A549 treated with Hydrocortisone at 1 μM for 4 hours (cell line): ENCODE measurements at places on chromosomes 2 and 18. TPM values are rescaled to one million over a fixed set of nuclear protein-coding genes. Genes with fewer than 3 reads are reported as not detected.

Gene ANKRD62
- not detected in 5 replicates for total RNA-seq

Gene TMEM237
- total RNA-seq: 15.2 to 21.3 TPM (median 19.2 TPM) in 5 replicates

Gene NEB
- total RNA-seq: 0.20 to 0.47 TPM (median 0.36 TPM) in 5 replicates

Gene UGT1A3
- total RNA-seq: 0.06 to 0.20 TPM (median 0.14 TPM) in 4 of 5 replicates, not detected in the other

Gene KLHL30
- 0.14 to 0.30 TPM (median 0.25 TPM) in 5 replicates for total RNA-seq

Gene PSMD1
- total RNA-seq: 109 to 120 TPM (median 117 TPM) in 5 replicates

Gene SLC11A1
- 0.08 to 0.29 TPM (median 0.23 TPM) in 5 replicates for total RNA-seq

Gene RAB17
- 0.25 to 0.85 TPM (median 0.41 TPM) in 5 replicates for total RNA-seq

Gene TGFA
- total RNA-seq: 4.4 to 6.0 TPM (median 4.6 TPM) in 5 replicates

Gene TTC31
- 14.4 to 17.7 TPM (median 16.2 TPM) in 5 replicates for total RNA-seq

Gene COL6A3
- 0.14 to 0.43 TPM (median 0.36 TPM) in 5 replicates for total RNA-seq

Gene CRACDL
- total RNA-seq: 3.9 to 4.3 TPM (median 4.0 TPM) in 5 replicates

Gene SLC16A14
- total RNA-seq: 0.75 to 1.4 TPM (median 0.83 TPM) in 5 replicates

Gene CYTIP
- 0.09 to 0.22 TPM (median 0.20 TPM) in 3 of 5 replicates, not detected in the others for total RNA-seq

Gene WNT6
- total RNA-seq: 0.14 to 0.40 TPM (median 0.28 TPM) in 5 replicates

Gene KIAA2012
- not detected in 5 replicates for total RNA-seq

Gene KLHL14
- not detected in 5 replicates for total RNA-seq

Gene MYCN
- not detected in 5 replicates for total RNA-seq

Gene AQP12A
- total RNA-seq: not detected in 5 replicates

Gene BMP10
- not detected in 5 replicates for total RNA-seq

Gene VIT
- total RNA-seq: not detected in 5 replicates

Gene DSG4
- not detected in 5 replicates for total RNA-seq

Gene KCNK3
- total RNA-seq: 0.37 to 0.95 TPM (median 0.84 TPM) in 5 replicates

Gene CRYBA2
- not detected in 5 replicates for total RNA-seq

Gene FHL2
- 54.4 to 65.3 TPM (median 59.1 TPM) in 5 replicates for total RNA-seq

Gene RTKN
- 20.2 to 26.0 TPM (median 21.9 TPM) in 5 replicates for total RNA-seq

Gene PLCL1
- total RNA-seq: 0.01 TPM in 1 of 5 replicates, not detected in the others

Gene DOK6
- not detected in 5 replicates for total RNA-seq

Gene SCN3A
- 0.01 TPM in 1 of 5 replicates, not detected in the others for total RNA-seq

Gene REG3G
- total RNA-seq: not detected in 5 replicates

Gene CFAP65
- total RNA-seq: 0.07 to 0.29 TPM (median 0.20 TPM) in 5 replicates

Gene ITPRID2
- total RNA-seq: 36.2 to 50.2 TPM (median 42.1 TPM) in 5 replicates

Gene CYS1
- 0.89 to 2.0 TPM (median 1.5 TPM) in 5 replicates for total RNA-seq

Gene SERPINB10
- not detected in 5 replicates for total RNA-seq

Gene CD8B2
- not detected in 5 replicates for total RNA-seq

Gene AP1S3
- 23.7 to 54.3 TPM (median 31.0 TPM) in 5 replicates for total RNA-seq

Gene L3MBTL4
- total RNA-seq: 0.02 to 0.05 TPM in 2 of 5 replicates, not detected in the others

Gene RNMT
- total RNA-seq: 16.2 to 19.2 TPM (median 18.1 TPM) in 5 replicates

Gene ABCG5
- total RNA-seq: not detected in 5 replicates

Gene FAP
- total RNA-seq: 0.23 TPM in 1 of 5 replicates, not detected in the others

Gene TMEM200C
- total RNA-seq: not detected in 5 replicates

Gene LYG1
- total RNA-seq: 0.86 to 2.0 TPM (median 1.5 TPM) in 5 replicates

Gene TFPI
- 39.7 to 63.5 TPM (median 50.6 TPM) in 5 replicates for total RNA-seq

Gene ILKAP
- total RNA-seq: 37.9 to 43.8 TPM (median 39.6 TPM) in 5 replicates

Gene GPR45
- not detected in 5 replicates for total RNA-seq

Gene CHMP3
- 116 to 149 TPM (median 121 TPM) in 5 replicates for total RNA-seq

Gene ST8SIA5
- 0.01 TPM in 1 of 5 replicates, not detected in the others for total RNA-seq

Gene FTCDNL1
- total RNA-seq: 2.5 to 3.8 TPM (median 3.1 TPM) in 5 replicates

Gene LIPT1
- 2.8 to 4.1 TPM (median 3.4 TPM) in 5 replicates for total RNA-seq

Gene TMEM18
- total RNA-seq: 32.8 to 43.9 TPM (median 43.0 TPM) in 5 replicates

Gene VWC2L
- total RNA-seq: not detected in 5 replicates

Gene OR6B2
- total RNA-seq: not detected in 5 replicates

Gene KDM3A
- 15.5 to 30.4 TPM (median 22.5 TPM) in 5 replicates for total RNA-seq

Gene FBXO36
- total RNA-seq: 0.87 to 1.7 TPM (median 1.4 TPM) in 5 replicates
